ENCODE measurements at places on chromosomes 3 and 15. TPM values are rescaled to one million over a fixed set of nuclear protein-coding genes. Genes with fewer than 3 reads are reported as not detected.

PRSS50 gene
- not detected for total RNA-seq

GRCh38 chr3:100756441-100756840, 47.1 kb downstream of the TFG start:
- no peaks in the 10 kb centered on the region for H3K36me3 ChIP-seq
- H3K4me3 ChIP-seq, result no peak overlapping the region
- H3K27me3 ChIP-seq, result no peaks in the 10 kb centered on the region
- H3K27ac ChIP-seq, result no peak overlapping the region

GPR156 gene
- total RNA-seq, result 0.64 TPM

GRCh38 chr3:133944641-133945380, 49.1 kb upstream of the RAB6B start:
- no peak overlapping the region for H3K4me3 ChIP-seq
- no peaks in the 10 kb centered on the region for H3K36me3 ChIP-seq
- DNase-seq, result peak; percentile 80
- H3K4me1 ChIP-seq, result peaks cover 42% of the 10 kb centered on the region
- no peaks in the 10 kb centered on the region for H3K27me3 ChIP-seq

DNA sequence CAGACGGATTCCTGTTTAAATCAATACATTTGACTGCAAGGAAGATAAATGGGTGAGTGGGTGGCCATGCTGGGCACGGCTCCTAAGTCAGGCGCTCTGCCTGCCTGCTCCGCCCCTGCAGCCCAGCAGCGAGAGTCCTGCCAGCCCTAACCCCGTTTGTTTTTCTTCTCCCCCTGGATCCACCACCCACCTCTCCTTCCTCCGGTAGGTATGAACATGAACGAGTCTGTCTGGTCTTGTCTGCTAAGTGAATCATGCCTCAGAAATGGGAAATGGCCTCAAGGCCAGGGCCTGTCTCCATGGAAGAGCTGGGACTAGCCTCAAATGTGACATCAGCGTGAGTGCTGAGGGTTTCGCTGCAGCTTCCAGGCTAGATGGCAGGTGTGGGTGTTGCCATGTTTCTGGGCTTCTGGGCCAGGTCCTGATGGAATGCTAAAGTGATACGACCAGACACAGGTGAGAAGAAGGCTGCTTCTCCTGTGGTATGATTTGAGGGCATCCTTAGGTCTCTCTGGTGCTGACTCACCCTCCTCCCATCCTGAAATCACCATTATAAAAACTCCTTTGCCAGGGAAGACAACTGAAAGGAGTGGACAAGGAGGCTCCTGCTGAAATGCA, 5.6 kb upstream of the FEM1B start:
- peak overlapping the region; percentile 50 for H3K4me3 ChIP-seq
- DNase-seq, result peak; percentile 82
- peaks cover 15% of the 10 kb centered on the region for H3K4me1 ChIP-seq
- no peaks in the 10 kb centered on the region for H3K27me3 ChIP-seq
- no peaks in the 10 kb centered on the region for H3K36me3 ChIP-seq

SSR3 gene
- total RNA-seq, result 156 TPM

- no peaks in the 10 kb centered on the region for H3K27me3 ChIP-seq
- no peak overlapping the region for H3K4me3 ChIP-seq
- H3K4me1 ChIP-seq, result no peaks in the 10 kb centered on the region
Observed at GRCh38 chr3:192570315-192570714, 157.0 kb downstream of the FGF12 start.
